B cell (primary cell): ENCODE measurements at places on chromosomes 4 and X.
A peak's percentile ranks its signal among the peaks of the same experiment; 100 is the strongest.

- no peak for DNase-seq
Observed at GRCh38 chr4:41029098-41029497, 185.2 kb downstream of the APBB2 start.

DNA sequence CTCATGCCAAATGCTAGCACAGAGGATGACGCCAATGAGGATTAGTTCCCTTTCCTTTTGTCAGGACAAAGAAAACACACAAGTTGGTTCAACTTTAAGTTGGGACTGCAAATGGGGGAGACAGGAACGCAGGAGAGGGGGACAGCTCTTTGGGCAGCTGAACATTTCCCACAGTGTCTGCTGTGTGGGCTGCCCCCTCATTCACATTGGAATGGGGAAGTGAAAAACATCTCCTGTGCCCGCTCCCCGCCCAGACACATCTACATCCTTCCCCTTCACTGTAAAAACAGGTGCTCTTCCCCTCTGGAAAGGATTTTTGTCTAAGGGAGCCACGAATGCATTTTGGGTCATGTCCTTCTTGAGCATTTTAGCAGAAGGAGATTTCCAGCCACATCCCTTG lies 44.5 kb upstream of the TBC1D9 start:
- DNase-seq: peak; percentile 69

DNA sequence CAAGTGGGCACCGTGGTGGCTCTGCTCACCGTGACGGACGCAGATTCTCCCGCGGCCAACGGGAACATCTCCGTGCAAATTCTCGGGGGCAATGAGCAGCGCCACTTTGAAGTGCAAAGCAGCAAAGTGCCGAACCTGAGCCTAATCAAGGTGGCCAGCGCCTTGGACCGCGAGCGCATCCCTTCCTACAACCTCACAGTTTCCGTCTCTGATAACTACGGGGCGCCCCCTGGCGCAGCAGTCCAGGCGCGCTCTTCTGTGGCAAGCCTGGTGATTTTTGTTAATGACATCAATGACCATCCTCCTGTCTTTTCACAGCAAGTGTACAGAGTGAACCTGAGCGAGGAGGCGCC lies 2.7 kb downstream of the FAT4 start:
- peak; percentile 2 for DNase-seq

- DNase-seq: peak; percentile 62
Observed at GRCh38 chr4:153221783-153222706, 17.8 kb downstream of the TRIM2 start.

DNA sequence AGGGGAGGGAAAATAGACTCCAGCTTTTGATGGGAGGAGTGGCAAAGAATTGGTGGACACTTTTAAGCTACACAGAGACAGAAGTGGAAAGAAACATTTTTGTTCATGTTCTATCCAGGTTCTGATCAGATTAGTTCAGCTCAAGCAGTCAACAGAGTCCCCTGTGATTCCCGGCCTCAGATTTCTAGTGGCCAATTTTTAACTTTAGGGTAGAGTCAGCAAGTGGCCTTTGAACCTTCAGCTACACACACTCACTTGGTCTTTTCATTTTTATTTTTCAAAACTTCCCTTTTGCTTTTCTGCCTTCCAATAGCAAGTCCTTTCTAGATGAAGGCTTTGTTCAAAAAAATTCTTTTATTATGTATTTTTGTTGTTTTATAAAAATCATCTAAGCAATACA lies 169.2 kb upstream of the RPS6KA3 start:
- no peak for DNase-seq

- DNase-seq: no peak
Observed at GRCh38 chr4:84407554-84408407, 91.3 kb downstream of the NKX6-1 start.

- DNase-seq: no peak
Observed at GRCh38 chr4:83010111-83010521, 507 bp downstream of the LIN54 start.

DNA sequence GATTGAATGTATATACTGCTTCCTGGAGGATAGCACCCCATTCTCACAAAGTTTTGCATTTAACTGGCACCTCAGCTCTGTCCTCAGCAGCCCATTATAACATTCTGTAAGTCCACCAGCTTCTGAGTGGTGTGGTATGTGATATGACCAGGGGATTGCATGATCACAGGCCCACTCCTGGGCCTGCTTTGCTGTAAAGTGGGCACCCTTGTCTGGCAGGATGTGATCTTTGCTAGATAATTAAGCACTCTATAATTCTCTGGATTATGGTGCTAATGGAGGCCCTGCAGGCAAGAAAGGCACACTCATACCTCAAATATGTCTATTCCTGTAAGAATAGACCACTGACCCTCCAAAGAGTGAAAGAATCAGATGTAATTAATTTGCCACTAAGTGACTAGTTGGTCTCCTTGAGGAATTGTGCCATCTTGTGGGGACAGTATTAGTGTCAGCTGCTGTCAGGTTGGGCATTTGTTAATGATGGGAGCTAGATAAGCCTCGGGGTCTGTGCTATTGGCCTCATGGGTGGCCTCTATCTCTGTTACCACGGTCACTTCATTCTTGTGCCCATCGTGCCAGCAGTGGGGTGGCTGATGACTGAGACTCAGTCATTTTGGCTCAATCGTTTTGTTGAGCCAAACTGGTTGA lies 2.2 kb upstream of the CFI start:
- DNase-seq: peak; percentile 55

- DNase-seq: no peak
Observed at GRCh38 chr4:158042591-158043030, 130.2 kb downstream of the GASK1B start.

GRCh38 chr4:157115613-157116335 lies 39.8 kb downstream of the GLRB start:
- DNase-seq: no peak

DNA sequence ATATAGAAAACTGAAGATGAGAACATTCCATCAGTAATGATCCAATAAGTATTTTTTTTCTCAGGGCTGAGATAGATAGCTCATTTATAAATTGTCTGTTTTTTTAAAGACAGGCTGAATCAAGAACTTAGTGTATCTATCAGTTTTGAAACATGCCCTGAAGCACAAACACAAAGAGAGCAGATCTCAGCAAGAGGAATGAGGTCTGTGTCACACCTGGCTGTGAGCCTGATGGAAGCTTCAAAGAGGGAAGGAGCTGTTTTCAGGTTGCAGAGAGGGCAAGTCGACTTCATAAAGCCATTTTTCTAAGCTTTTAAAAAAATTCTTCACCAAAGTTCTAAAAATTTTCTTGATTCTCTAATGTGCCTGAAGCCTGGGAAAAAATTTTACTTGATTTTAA lies 434.9 kb downstream of the PDGFC start:
- DNase-seq: no peak

DNA sequence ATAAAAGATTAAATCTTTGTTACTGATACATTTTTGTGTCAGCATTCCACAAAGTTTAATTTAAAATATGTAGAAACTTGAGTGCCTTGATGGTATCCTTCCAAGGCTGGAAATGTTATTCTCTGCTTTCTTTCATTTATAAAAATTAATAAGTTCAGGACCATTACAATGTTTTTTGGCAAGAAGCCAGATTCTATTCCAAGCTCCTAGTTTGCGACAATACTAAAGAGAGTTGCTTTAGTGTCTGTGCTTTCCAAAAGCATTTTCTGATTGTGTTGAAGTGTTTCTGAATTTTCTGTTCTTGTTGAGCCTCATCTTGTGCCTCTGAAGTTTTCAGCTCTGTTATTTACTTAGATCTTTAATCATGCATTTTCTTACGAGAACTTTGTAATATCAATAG lies 516.2 kb downstream of the KCTD8 start:
- DNase-seq: no peak

DNA sequence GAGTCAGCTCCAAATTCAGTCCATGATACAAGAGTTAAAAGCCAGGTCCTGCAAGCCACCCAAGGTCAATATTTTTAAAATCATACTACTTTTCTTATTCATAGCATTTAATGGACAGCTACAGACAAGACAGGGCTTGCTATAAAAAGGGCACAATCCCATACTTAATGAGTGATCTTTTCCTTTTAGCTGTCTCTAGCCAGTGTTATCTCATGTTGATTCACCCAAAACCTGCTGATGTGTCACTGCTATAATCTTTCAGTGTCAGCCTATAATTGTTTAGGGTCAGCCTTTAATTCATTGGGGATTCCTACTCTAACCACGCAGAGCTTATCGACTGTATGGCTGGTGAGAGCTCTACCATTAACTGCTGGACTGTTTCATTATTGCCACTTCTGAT lies 51.2 kb upstream of the HCCS start:
- no peak for DNase-seq
